ENCODE measurements at places on chromosomes 2 and 18.

DNA sequence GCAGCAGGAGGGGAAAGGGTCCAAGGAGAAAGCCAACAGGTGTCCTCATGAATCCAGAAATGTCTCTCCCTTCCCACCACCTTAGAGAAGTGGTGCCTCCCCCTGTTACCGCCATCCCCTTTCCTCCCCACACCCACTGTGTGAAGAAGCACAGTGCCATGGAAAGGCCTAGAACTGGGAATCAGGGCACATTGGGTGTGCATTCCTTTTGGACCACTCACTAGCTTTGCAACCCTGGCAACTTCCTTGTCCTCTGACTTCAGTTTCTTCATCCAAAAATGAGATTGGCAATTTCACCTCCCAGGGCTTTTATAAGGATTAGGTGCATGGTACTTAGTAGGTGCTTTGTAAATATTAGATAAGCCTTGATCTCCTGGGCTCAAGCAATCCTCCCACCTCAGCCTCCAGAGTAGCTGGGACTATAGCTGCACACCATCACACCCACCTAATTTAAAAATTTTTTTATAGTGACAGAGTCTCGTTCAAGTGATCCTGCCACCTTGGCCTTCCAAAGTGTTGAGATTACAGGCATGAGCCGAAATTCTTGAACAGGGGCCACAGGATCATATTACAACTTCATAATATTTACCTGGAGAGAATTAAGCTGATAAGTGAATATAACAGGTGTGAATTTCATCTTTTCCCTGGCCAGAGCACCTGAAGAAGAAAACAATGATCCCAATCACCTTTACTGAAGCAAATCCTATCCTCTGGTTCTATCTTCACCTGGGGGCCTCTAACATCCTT, 97.9 kb upstream of the TAF1B start:
- no peak for DNase-seq

DNA sequence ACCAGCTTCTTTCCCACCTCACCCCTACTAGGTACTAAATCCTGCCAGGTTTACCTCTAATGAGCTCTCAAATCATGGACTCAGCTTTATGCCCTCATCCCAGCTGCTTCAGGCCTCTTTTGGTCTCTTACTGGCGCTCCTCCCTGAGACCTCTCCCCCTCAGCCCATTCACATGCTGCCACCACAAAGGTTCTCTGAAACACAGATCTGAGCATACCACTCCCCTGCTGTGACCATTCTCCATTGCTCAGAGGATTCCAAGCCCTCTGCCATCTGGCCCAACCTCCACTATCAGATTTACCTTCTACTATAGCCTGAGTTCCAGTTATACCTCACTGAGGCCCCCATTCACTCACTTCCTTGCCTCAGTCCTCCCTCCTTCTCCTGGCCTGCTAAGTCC, 174.8 kb downstream of the ANKRD44 start:
- no peak for DNase-seq

- DNase-seq: no peak
Measured at GRCh38 chr2:36756438-36756837, 59.9 kb downstream of the VIT start.

DNA sequence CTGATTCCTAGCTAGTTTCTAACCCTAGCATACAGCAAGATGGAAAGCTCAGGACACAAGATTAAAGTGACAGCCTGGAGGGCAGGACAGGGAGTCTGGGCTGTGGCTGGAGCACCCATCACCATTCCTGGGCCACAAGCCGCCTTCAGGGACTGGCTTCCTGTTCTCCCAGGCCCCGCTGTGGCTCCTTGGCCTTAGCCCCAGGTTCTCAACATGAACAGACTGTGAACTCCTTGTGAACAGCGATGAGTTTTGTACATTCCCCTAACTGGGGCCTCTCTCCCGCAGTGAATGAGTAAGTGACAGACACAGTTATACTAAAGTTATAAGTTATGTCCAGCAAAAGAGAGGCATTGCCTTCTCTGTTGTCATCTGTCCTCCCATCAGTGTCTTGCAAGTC, 35.9 kb upstream of the SLC14A1 start:
- DNase-seq: no peak

DNA sequence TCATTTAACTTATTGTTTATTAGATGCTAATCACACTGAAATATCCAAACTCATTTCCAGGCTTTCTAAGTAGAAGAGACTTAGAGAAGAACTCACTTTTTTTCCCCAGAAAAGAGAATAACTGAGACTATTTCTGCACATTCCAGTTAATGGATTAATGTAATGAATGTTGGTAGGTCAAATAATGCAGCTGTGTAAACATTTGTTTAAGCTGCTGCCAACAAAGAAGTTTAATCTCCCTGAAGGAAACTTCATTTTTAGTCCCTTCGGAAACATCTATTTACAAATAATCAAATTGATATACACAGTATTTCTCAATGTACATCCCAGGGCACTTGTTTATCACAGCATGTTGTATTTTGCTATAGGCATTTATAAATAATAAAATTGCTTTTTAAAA, 126.9 kb downstream of the KCNS3 start:
- no peak for DNase-seq

GRCh38 chr18:8704361-8705237, 757 bp upstream of the MTCL1 start:
- DNase-seq: peak; percentile 80

GRCh38 chr2:1744151-1744445, 217 bp downstream of the PXDN start:
- no peak for DNase-seq

GRCh38 chr18:69215161-69215560, 185.5 kb upstream of the DOK6 start:
- DNase-seq: no peak

DNA sequence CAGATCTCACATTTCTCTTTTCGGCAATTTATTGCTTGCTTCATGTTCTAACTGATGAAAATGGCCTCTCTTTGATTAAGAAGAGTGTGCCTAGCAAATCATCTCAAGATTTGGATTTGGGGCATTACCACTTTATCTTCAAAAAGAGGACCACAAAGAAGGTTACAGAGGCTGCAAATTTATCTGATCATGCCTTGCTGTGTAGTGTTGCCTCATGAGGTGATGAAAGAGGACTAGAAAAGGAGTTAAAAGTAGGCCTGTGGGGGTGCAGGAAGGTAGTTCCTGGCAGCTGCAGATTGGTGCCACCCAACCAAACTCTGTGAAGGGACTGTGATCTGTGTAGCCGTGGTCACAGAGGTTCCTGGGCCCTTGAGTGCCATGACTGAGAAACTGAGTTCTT, 69.2 kb downstream of the PRELID3A start:
- no peak for DNase-seq

DNA sequence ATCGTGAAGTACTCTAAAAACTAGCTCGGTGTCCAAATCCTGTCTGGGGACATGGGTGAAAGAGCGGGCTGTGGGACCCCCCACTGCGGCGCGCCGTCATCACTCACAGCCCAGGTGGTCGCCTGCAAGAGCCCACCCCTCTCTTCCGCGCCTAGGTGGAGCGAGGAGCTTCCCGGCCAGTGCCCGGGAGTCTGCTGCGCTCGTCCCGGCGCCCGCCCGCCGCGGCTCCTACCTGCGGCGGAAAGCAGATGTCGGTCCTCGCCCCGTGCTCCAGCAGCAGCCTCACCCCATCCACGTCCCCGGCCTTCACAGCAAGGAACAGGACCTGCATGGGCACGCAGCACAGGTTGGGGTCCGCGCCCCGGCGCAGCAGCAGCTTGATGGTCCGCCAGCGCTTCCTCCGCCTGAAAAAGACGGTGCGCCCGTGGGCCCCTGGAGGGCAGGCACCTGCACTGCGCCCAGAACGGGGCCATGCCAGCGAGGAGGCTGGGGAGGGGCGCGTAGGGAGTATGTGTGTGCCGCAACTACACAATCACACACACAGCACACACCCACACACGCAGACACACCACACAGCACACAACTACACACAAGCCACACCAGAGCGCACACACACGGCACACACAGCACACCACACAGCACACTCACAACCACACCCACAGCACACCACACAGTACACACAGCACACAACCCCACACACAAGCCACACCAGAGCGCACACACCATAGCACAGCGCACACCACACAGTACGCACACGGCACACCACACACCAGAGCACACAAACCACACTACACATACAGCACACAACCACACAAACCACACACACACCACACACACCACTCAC, 37.4 kb downstream of the ANKMY1 start:
- DNase-seq: no peak

GRCh38 chr2:145649061-145649460, 1129.1 kb upstream of the ZEB2 start:
- DNase-seq: no peak

Measured in GM04503 (cell line).